Glutamatergic neuron (in vitro differentiated cells): ENCODE measurements at places on chromosomes 12 and 14. TPM values are rescaled to one million over a fixed set of nuclear protein-coding genes. Genes with fewer than 3 reads are reported as not detected.

DNA sequence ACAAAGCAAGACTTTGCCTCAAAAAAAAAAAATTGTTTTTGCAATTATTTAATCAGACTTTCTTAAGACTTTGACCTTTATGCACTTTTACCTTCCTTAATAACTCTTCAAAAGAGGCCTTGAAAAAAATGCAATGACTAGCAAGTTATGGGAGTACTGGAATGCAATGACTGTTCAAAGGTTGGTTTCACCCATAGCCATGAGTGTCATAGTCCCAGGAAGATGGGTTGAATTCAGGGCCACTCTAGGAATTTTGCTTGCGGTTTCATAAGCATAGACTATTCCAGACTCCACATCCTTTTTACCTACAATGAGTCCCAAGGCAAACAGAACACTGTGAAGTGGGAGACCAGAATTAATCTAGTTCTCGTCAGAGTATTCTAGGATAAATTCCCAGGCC is 29.4 kb upstream of the DENND5B start:
- no peaks in the 10 kb centered on the region for H3K4me1 ChIP-seq
- H3K36me3 ChIP-seq: no peaks in the 10 kb centered on the region
- no peak for DNase-seq
- no peak overlapping the region for H3K27ac ChIP-seq

Gene RFX4
- total RNA-seq: not detected

GRCh38 chr12:113239288-113239771 is 18.1 kb downstream of the TPCN1 start:
- no peak for DNase-seq
- H3K4me1 ChIP-seq: peaks cover 30% of the 10 kb centered on the region
- peaks cover 4% of the 10 kb centered on the region for H3K27me3 ChIP-seq
- H3K27ac ChIP-seq: no peak overlapping the region
- no peaks in the 10 kb centered on the region for H3K36me3 ChIP-seq

DNA sequence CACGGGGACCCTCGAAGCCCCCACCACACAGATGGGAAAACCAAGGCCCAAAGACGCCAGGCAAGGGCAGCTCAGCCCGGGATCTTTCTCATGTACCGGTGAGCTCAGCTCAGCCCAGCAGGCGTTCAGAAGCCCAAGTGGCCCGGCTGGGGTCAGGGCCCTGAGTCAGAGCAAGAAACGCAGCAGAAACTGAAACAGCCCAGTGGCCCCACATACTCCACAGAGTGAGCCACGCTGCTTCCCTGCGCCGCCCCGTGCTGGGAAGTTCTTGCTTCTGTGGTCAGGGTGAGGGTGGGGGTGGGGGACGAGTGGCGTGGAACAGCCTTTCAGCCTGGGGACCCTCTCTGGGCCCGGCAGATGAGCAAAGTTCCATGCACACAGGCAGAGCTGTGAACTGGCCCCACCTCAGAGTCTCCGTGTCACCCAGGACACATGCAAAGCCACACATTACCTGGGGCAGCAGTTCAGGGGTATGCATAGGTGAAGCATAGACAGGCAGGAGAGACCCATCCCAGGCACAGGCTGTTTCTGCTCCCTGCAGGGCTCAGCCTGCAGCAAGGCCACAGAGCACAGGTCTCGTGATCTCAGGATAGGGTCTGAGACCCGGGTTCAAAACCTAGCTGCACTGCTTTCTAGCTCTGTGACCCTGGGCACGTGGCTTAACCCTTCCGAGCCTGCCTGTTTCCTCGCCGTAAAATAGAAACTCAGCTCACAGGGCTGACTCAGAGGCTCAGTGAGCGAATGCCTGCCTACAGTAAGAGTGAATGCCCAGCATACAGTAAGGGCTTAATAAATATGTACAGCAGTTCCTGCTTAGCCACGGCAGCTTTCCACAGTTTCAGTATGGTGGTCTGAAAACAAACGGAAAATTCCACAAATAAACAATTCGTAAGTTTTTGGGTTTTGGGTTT is 21.6 kb downstream of the NCOR2 start:
- H3K36me3 ChIP-seq: no peaks in the 10 kb centered on the region
- no peak overlapping the region for H3K27ac ChIP-seq
- no peak overlapping the region for H3K4me3 ChIP-seq
- peaks cover 22% of the 10 kb centered on the region for H3K4me1 ChIP-seq
- H3K27me3 ChIP-seq: peaks cover 2% of the 10 kb centered on the region

Gene PIP4P1
- total RNA-seq: 49.1 TPM
